NCI-H526 treated with DMSO at 0.1 percent for 48 hours (cell line): ENCODE measurements at places on chromosomes 2 and 18.

DNA sequence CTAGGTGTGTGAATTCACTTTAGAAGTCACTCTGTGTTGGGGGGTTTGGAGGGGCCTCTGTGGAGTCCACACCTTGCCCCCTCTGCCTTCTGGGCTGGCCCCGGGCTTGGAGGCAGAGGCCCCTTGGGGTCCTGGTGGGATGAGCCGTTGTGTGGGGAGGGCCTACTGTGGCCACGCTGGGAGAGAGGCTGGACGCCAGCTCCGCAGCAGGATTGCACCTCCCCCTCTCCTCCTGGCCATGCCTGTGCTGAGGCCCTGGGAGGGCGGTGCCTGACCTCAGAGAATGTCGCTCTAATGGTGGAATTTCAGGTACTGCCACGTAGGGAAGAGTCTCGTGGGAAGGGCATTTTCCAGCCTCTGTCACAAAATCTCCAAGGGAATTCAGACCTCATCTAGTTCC is 237.0 kb downstream of the ATAD2B start:
- DNase-seq = no peak

DNA sequence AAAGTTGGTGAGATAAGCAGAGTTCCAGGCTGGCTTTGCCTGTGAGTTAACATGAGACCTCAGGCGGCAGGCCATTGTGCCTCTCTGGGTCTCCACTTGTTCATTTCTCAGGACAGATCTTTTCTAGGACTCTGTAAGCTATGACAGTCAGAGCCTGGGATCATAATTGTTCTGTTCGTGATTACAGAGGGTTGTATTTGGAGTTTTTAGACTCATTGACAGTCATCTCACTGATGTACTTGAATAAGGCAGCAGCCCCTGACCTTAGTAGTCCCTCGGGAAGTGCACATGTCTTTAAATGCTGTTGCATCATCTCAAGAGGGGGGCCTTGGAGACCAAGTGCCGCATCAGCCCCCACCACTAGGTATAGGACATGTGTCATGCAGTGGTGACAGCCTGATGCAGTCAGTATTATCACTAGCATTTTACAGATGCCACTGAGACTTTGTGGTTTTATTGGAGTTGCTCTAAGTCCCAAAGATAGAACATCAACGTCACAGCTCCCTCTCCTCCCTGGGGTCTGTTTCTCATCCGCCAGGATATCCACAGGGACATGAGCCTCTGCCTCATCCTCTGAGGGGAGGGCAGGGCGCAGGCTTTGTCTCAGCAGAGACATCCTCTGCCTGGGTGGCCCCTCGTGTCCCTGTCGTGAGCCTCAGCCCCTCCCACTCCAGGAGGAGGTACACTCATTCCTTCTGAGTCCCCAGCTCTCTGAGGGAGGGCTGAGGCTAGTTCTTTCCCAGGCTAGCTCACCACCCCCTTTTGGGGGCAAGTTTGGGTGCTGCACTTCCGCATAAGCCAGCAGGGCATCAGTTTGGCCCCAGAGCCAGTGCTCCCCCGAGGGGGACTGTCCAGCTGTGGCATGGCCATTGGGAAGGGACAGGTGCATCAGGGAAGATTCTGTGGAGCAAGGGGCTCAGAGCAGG is 14.1 kb downstream of the GLI2 start:
- no peak for DNase-seq

DNA sequence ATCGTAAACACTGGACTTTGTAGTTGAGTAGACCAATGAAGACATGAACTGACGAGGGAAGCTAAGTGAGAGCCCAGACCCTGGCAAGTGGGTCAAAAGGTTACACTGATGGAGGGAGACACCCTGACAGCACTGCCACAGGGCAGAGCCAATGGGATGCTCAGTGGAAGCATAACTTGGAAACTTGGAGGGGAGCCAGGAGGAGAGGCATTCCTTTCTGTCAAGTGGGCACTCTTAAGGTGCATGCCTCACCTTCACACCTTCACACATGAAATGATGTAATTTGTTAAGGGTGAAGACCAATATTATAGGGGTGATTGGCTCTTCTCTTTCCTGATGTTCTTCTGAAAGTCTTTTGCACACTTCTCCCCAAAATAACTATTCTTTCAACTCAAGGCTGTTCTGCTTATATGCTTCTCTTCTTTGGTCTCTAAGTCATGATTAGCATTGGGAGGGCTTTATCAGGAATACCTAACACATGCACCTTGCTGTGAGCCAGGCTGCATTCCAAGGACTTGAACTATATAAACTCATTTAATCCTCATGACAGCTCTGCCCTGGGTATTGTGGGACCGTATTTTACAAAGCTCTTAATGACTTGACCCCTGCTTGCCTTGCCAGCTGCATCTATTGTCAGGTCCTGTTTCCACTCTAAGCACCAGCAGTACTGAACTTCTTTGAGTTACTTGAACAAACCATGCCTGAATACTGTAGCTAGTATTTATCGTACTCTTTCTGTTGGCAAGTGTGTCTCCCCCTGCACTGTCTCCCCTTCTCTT is 19.0 kb downstream of the RPL37A start:
- DNase-seq = no peak

GRCh38 chr2:134445985-134446382 is 192.1 kb downstream of the MGAT5 start:
- no peak for DNase-seq

DNA sequence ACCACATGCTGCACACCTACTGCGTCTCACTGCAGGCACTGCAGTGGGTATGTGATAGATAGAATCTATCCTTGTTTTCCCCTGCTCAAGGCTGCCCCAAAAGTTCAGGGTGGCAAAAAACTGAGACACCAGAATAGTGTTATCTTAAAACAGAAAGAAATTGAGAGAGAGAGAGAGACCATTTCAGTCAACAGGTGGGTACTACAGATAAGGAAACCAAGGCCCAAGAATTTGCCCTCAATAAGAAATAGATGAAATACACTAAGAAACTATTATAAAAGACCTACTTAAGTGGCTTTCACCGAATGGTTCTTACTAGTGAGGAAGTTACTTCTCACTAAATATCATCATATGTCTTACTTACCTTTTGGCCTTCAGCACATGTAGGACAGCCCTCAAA is 27.9 kb downstream of the EPG5 start:
- DNase-seq = no peak

DNA sequence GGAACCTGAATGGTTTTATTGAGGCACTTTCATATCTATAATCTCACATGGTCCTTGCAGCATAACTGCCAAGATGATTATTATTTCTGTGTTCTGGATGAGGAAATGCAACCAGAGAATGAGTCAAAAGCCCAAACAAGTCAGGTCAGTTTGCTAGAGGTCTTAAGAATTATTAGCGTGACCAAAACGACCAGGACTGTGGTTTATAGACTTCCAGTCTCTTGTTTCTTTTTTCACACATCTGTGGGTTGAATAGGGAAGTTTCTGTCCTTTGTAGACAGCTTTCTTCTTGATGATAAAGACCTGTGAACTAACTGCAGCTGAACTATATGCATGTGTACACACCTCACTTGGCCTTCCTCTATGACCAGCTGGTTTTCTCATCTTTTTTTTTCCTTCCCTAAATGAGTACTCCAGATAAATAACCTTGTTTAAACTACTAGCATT is 13.9 kb downstream of the ADAM23 start:
- no peak for DNase-seq

DNA sequence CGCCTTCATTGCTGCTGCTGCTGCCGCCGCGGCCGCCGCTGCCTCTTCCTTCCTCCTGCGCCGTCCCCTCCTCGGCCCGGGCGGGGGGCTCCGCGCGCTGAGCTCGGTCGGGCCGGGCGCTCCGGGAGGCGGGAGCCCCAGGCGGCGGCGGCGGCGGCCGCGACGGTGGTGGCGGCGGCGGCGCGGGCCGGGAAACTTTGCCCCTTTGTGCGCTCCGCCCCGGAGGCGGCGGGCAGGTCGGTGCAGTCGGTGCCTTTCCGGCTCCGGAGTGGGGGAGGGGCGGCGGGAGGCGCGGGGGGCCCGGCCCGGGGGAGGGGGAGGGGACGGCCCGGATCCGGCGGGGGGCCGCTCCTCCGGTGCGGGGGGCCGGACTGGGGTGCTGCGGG is 205 bp downstream of the TET3 start:
- peak; percentile 17 for DNase-seq

DNA sequence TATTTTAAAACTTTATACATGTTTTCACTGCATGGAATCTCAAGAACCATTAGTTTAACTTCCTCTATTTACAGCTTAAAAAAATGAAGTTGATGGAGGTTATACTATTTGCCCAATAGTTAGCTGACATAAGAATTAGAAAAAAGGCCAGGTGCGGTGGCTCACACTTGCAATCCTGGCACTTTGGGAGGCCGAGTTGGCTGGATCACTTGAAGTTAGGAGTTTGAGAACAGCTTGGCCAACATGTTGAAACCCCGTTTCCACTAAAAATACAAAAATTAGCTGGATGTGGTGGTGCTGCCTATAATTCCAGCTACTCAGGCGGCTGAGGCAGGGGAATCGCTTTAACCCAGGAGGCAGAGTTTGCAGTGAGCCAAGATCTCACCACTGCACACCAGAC is 125.1 kb upstream of the CDH19 start:
- DNase-seq = no peak

DNA sequence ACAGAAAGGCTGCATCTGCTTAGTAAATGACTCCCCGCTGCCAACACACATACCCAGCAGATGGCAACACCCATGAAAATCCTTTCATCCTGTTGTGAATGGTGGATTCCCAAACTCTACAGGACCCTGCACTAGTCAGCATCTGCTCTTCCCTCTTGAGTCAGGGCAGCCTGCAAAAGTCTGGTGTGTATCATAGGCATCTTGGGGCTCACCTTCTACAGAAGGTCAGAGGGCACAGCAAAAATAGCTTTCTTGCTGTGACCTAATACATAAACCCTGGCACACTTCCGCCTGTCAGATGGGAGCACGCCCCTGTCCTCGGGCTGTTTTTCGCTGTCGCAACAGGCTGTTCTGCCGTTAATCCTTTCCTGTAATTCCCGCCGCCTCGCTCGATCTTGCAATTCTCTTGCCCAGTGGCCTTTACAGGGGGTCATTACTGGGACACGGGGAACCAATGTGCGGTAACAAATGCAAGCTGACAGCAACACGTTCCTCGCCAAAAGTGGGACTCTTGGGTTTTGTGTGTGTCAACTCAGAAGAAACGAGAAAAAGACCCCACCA is 19.9 kb upstream of the SCYGR1 start:
- no peak for DNase-seq

GRCh38 chr2:150809103-150809502 is 321.6 kb upstream of the RND3 start:
- DNase-seq = no peak

DNA sequence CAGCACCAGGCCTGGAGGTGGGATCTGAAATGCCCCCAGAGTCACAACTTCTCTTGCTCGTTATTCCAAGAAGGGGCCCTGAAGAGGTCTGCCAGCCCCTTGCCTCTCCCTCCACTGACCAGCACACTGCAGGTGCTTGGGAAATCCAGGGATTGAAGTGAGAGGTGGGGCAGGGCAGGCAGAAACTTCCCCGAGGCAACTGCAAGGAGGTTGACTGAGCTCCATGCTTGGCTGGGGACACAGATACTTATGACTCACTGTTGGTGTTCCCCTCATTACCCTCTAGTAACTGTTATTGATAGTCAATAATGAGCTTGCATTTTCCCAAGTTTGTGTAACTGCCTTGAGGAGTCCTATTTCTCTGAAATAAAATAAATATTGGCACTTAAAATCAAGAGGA is 47.5 kb downstream of the MARCO start:
- DNase-seq = no peak

DNA sequence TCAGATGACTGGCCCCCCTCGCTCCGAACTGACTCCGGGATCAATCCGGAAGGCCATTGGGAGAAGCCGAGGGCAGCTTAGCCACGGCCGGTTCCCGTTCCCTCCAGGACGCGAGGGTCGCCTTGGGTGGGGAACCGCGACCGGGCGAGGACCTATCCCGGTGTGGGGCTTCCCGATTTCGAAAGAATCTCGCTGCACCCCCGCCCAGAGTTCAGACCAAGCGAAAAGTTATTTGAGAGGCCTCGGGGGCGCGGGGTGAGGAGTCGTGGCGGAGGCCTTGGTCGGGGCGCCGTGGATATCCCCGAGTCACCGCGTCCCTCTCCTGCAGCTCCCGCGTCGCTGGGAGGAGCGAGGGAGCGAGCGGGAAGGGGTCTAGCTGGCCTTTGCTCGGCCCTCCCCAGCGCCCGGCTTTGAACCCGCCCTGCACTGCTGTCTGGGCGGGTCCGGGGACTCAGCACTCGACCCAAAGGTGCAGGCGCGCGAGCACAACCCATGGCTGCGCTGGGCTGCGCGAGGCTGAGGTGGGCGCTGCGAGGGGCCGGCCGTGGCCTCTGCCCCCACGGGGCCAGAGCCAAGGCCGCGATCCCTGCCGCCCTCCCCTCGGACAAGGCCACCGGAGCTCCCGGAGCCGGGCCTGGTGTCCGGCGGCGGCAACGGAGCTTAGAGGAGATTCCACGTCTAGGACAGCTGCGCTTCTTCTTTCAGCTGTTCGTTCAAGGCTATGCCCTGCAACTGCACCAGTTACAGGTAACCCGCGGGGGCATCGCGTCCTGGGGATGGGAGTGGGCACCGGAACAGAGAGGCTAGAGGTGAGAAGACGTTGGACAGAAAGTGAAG is at the start of gene CYP27A1:
TSS of gene CYP27A1 (plus strand) at position 457 of the 837 bp plus-strand sequence. CDS start at position 493, 36 bp downstream.
- DNase-seq = no peak
